ENCODE measurements at places on chromosomes 2 and 18.

- DNase-seq: no peak
These were observed 110.3 kb upstream of the MAP4K4 start for GRCh38 chr2:101587251-101587650.

- no peak for DNase-seq
These were observed 327.3 kb downstream of the XIRP2 start for GRCh38 chr2:167215595-167215994.

DNA sequence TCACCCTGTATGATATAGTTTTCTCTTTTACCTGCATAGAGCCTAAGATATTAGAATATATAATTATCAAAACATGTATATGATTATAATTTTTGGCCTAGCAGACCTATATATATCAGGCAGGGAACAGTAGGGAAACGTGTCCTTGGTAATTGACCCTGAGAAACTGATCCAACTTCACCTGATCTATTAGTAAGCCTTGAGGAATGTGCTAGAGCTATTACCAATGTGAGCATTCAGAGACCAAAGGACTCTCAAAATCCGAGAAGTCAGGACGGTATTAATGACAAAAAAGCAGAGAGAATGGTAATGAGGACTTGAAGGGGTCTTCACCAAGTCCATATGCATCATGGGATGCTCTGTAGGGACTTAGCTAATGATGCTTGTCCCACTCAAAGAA is 571.9 kb downstream of the CPS1 start:
- no peak for DNase-seq

DNA sequence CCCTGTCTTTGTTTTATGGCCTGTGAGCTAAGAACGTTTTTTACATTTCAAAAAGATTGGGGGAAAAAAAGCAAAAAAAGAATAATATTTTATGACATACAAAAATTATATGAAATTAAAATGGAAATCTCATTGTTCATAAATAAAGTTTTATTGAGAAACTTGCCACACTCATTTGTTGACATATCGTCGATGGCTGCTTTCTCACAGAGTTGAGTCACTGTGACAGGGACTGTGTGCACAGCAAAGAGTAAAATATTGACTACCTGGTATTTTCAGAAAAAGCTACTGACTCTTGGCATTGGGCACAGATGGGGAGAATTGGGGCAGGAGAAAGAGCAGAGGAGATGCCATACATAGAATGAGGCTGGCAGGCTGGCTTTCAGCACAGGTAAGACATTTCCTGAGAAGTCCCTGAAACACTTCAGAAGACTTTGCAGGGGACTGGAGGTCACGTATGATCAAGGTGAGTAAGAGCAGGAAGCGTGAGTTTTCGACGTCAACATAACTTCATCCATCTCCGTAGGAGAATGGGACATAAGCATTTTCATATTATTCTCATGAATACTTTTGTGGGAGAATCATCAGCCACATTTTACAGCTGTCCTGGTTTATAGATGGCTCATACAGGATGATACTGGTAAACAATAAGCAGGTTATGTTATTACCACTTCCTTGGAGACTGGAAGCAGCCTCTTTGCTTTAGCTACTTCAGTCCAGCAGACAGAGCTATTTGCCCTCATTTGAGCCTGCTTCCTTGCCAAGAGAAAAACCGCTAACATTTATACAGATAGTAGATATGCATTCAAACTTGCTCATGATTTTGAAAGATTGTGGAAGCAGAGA is 32.5 kb upstream of the PUM2 start:
- no peak for DNase-seq

- DNase-seq: no peak
These were observed 218.1 kb downstream of the CAMKMT start for GRCh38 chr2:44579837-44580230.

Data from NCI-H2171 (cell line).